ENCODE measurements at places on chromosomes 11 and 22.

DNA sequence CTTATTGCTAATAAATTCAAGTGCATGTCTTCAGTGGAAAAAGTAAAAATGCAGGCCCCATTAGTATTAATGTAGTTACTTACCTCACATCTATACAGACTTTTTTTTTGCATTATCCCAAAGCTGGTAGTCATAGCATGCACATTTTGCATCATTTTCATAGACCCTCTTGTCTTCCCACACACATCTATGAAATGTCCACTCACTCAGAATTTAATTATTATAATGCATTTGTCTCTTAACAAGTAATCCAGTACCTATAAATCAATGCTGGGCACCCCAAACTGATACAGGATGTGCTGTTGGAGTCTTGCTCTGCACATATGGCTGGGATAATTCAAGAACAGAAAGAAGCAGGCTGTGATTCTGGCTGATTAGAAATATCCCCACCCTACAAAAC, 370.4 kb upstream of the FAT3 start:
- DNase-seq: no peak

GRCh38 chr11:122933416-122933815, 48.2 kb downstream of the BSX start:
- DNase-seq: no peak

DNA sequence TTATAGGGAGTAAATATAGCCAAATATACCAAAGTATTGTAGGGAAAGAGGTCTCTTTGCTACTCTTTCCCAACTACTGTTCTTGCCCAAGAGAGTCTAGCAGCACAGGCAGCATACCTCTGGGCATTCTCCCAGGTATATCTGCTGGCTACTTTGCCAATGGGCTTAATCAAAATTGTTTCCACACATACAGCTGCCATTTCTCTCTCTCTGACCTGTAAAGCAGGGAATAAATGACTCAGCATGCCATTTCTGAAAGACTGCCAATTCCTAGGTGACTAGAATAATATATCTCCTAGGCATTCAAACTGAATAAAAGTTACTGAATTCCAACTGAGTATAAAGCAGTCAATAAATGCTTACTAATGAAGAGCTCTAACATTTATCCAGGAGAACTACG, 44.6 kb downstream of the RDX start:
- no peak for DNase-seq

GRCh38 chr11:13861411-13861810, 101.1 kb upstream of the SPON1 start:
- DNase-seq: no peak

GRCh38 chr11:119368121-119369034, 13.1 kb downstream of the USP2 start:
- DNase-seq: no peak

DNA sequence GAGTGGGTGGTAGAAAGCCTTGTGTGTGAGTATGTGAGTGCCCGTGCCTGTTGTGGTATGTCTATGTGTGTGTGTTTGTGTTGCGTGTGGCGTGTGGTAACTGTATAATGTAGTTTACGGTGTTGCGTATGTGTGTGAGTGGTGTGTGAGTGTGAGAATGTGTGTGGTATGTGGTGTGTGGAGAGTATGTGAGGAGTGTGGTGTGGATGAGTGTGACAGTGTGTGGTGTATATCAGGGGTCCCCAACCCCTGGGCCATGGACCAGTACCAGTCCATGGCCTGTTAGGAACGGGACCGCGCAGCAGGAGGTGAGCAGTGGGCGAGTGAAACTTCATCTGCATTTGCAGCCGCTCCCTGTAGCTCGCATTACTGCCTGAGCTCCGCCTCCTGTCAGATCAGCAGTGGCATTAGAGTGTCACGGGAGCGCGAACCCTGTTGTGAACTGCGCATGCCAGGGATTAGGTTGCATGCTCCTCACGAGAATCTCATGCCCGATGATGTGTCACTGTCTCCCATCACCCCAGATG, 5.7 kb downstream of the UPK3A start:
- DNase-seq: no peak

DNA sequence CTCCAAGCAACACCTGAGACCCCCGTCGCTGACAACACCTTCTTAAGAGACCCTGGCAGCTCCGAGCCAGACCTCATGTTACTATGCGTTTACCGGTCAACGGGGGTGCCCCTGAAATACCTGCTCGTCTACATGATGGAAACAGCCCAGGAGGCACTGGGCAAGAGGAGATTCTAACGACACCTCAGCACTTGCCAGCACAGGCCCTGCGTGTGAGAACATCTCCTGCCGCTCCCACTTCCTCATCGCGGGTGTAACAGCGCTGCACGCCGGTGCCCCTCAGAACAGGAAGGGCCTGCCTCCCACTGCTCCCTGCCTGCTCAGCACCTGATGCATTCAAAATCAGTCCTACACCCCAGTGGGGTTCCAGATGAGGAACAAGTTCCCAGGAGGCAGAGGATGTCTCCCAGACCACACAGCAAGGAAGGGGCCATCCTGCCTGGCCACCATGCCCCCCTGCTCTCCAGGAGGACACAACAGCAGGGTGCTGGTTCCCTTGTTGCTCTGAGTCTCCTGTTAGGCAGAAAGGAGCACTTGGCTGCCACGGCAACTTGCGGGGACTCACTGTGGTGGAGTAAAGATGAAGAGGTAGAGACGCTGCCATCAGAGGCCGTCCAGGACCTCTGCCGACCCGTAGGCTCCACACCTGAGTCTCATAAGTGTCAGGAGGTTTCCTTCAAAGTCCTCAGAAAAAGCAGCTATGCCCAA, 2.1 kb downstream of the TOLLIP start:
- DNase-seq: no peak

DNA sequence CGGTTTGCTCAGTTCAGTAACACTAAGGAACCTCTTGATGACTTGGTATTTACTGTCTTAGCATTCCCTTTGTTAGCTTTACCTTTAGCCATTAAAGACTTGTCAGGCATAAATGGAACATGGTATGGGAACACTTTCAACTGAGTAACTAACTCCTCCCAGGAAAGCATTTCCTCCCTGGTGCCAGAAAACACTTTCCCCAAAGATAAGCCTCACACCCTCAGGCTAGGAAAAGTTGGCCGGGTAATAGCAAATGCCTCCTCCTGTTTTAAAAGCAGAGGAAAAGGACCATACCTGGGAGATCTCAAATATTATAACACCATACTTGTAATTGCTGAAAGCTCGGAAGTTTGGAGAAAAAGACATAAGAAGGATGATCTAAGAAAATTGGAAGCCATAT, 12.0 kb downstream of the KCNJ11 start:
- no peak for DNase-seq

- DNase-seq: no peak
Measured at GRCh38 chr11:70527046-70527395, 128.7 kb downstream of the CTTN start.

- DNase-seq: no peak
Measured at GRCh38 chr11:15969701-15970329, 386.5 kb downstream of the SOX6 start.

DNA sequence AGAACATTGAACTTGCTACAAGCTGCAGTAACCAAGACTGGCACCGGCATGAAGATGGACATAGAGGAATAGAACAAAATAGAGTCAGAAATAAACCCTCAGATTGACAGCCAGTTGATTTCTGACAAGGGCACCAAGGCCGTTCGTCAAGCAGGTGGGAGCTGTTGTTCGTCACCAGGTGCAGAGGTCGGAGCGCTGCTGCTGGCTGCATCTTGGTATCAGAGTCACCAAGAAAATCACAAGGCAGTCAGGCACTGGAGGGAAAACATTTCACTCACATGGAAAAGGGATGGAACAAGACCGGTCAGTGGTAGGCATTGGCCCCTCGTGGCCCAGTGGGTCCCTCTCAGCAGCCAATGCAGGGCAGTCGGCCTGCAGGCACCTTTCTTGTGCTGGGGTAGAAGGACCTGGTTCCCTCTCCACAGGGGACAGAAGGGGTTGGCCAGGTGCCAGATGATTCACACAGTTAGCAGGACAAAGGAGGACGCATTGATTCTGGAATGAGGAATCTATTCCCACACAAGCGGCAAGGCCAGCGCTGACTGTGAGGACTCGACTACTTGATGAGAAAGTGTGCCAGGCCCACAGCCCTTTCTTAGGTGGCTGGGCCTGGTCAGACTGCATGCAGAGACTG, 115.8 kb upstream of the FGF3 start:
- no peak for DNase-seq

DNA sequence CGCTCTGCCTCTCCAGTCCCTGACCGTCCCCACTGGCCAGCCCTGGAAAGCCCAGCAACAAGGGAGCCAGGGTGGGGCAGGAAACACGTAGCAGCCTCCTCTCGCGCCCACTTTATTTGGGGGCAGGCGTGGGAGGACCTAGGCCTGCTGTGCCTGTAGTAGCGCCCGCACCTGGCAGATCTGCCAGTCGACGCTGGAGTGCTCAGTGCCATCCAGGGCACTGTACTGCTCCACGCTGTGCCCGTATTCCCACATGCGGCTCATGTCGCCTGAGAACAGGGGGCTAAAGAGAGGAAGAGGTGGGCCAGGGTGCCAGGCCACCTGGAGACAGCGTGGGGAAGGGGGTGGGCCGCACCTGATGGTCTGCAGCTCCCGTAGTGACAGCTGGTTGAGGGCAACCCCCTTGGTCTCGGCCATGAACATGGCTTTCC, 17.0 kb upstream of the DRICH1 start:
- no peak for DNase-seq

All from esophagus squamous epithelium (tissue), 5 donors.